CD4-positive, alpha-beta memory T cell (primary cell): ENCODE measurements at places on chromosomes 1 and 21.

GRCh38 chr1:165138960-165139359 lies 217.6 kb downstream of the LMX1A start:
- no peak for DNase-seq

GRCh38 chr1:180501865-180502360 lies 464 bp downstream of the ACBD6 start:
- DNase-seq: no peak

DNA sequence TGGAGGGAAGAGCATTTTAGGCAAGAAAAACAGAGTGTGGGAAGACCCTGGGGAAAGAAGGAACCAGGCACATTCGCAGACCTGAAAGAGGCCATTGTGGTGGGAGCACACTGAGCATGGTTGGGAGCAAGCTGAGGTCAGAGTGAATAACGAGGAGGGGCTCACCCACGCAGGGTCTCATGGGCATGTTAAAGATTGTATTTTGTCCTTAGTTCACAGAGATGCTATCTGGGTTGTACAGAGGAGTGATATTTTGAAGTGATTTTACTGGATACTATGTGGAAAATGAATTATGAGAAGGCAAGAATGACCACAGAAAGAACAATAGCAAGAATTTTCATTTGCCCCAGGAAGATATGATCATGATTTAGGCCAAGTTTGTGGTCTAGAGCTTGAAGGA lies 578.3 kb upstream of the NR5A2 start:
- DNase-seq: no peak

- no peak for DNase-seq
These were observed 40.7 kb upstream of the VASH2 start for GRCh38 chr1:212909652-212910063.

DNA sequence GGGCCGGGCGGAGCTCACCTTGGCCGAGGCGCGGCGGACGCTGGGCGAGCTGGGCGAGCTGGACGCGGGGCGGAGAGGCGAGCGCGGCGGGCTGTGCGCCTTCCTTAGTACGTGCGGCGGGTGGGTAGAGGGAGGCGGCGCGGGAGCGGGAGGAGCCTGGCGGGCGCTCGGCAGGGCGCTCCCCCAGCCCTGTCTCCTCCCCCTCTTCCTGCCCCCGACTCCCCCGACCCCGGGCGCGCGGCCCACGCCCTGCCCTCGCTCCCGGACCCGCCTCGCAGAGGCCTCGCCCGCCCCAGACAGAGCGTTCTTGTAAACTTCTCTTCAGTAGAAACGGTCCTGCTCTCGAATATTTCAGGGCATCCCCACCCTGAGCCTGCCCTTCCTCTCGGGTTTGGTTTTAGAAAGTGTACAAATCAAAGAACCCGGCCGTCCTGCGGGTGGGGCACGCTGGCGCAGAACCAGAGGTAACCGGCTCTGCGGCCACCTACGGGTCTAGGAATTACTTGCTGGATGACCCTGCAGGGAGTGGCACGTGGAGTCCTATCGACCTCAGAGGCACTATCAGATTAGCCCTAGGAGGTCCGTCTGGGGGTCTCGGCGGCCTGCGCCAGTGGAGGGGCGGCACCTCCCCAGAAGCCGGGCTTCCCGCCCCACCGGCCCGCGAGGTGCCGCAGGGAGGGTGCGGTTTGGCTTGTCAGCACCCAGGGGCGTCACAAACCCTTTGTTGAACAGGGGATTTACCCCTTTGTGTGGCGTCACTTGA lies at the start of gene S100A10:
TSS of gene S100A10 (minus strand) at position 126 of the 763 bp plus-strand sequence. CDS start 7,629 bp downstream, outside the sequence.
- peak; percentile 84 for DNase-seq

DNA sequence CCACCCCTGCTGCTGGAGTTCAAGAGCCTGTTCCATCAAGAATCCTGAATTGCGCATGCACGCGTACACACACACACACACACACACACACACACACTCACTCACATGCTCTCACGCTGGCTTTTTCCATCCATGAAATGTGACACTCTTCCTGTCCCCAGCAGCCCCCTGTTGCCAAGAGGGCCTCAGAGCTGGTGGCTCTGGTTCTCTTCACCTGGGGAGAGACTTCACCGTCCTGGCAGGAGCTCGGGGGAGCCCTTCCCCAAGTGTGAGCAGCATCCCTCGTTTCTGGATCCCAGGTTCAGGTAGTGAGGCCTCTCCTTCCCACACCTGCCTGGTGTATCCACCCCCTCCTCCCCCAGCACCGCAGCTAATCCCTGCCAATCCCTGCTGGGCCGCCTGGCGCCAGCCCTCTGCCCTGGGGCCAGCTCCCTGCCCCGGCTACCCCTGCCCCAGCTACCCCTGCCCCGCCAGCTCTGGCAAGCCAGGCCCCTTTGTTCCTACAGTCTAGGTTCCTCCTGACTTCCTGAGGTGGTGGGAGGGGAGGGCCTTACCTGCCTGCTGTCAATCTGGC lies 9.9 kb downstream of the PLOD1 start:
- no peak for DNase-seq

DNA sequence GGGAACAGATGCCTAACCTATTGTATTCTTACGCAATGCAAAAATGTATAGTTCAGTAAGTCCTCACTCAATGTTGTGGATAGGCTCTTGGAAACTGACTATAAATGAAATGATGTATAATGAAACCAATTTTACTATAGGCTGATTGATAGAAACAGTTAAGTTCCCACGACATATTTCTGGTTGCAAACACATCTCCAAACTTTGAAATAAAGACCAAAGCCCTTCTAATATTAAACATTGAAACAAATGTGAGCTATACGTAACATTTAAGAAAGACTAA lies 29.1 kb downstream of the MAP3K21 start:
- DNase-seq: no peak

DNA sequence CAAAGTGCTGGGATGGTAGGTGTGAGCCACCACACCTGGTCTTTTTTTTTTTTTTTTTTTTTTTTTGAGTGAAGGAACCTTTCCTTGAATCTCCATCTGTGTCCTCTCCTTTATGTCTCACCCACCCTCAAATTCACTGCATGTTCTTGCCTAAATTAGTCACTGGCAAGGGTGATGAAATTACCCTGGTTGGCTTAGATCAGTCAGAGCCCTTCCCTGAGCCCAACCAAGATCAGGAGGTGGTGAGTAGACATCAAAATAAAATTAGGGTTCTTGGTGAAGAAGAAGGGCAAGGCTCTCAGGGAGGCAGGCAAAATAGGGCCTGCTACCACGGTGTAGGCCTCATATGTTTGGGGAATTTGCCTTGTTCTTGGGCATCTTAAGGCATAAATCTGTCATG lies 5.3 kb upstream of the TNN start:
- no peak for DNase-seq

DNA sequence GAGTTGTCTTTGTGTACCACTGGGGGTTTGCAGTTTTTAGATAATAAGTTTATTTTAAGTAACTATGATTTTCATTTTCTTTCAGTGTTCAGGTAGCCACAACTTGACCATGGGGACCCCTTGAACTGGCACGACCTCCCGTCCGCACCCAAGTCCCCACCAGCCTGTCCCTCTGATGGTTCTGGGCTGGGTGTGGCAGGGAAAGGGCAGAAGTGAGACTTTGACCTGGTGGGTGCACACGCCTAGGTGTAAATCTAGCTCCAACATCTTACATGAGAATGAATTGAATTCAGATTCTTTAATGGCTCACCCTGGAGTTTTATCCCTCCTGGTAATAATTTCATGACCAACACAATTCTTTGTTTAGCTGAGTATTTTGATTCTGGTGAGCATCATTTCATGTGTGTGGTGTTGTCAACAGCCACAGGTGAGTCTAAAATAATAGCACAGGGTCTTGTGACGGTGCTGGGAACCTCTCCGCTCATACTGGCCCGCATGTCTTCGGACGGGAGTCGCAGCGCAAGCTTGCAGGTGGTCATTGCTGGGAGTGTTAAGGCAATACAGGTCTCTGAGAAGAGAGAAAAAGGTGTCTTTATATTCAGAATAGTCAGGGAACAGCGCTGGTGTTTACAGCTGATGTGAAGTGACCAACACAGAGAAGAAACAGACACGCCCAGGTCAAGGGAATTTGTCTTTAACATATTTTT lies 50.8 kb upstream of the POFUT2 start:
- DNase-seq: no peak

- DNase-seq: no peak
These were observed 36.1 kb downstream of the FGGY start for GRCh38 chr1:59332983-59333382.

- no peak for DNase-seq
These were observed 121.3 kb downstream of the SEC16B start for GRCh38 chr1:177848577-177848976.

- no peak for DNase-seq
These were observed 192.9 kb upstream of the PTGFR start for GRCh38 chr1:78297836-78298235.

DNA sequence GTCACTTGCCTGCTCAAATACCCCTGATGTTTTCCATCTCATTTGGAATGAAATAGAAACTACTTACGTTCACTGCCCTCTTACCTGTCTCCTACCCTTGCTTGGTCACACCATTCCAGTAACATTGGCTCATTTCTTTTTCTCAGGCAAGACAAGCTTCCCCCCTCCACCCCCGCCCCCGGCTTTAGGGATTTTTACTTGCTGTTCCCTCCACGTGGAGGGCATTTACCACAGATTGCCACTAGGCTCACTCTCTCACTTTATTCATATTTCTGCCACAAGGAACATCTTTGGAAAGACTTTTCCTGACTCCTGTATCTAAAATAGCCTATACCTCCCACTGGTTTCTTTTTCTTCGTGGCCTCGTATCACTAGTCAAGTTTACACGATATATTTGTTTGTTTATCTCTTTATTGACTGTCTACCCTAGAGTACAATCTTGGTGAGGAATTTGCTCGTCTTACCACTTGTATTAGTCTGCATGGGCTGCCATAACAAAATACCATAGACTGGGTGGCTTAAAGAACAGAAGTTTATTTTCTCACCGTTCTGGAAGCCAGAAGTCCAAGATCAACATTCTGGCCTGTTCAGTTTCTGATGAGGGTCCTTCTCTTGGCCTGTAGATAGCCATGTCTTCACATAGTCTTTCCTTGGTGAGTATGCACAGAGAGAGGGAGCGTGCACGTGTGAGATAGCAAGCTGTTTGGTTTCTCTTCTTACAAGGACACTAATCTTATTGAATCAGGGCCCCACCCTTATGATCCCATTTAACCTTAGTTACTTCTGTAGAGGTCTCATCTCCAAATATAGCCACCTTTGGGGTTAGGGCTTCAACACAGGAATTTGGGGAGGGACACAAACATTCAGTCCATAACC lies 126.2 kb downstream of the NRDC start:
- no peak for DNase-seq

DNA sequence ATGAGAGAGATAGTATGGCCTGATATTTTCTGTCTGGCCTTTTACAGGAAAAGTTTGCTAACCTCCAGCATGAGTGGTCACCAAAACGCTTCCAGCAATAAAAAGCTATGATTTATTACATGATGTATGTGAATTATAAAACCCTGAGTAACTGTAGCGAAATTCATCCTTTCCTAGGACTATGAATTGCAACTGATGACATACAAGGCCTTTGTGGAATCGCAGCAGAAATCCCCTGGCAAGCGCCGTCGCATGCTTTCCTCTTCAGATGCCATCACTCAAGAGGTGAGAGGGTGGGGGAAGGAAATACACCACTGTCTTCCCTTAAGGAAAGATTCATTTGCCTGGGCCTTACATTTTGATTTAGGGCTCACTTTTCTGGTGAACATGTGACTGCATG lies 117.9 kb downstream of the MACF1 start:
- no peak for DNase-seq

DNA sequence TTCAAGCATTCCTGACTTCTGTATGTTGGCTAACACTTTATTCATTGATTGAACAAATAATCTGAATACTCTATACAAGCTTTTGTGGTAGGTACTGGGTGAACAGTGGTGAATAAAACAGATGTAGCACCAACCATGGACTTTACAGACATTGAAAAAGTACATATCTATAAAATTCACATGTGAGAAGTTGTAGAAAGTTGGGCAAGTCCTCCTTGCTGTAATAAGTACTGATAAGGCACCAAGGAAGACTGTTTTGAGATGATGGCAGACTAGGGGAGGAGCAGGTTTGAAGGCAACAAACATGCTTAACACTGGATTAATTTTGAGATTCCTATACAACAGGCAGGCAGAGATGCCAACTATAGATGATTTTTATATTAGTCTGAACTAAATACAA lies 42.4 kb downstream of the RNF2 start:
- no peak for DNase-seq

- DNase-seq: no peak
These were observed 43.2 kb upstream of the VAMP3 start for GRCh38 chr1:7727809-7728471.

DNA sequence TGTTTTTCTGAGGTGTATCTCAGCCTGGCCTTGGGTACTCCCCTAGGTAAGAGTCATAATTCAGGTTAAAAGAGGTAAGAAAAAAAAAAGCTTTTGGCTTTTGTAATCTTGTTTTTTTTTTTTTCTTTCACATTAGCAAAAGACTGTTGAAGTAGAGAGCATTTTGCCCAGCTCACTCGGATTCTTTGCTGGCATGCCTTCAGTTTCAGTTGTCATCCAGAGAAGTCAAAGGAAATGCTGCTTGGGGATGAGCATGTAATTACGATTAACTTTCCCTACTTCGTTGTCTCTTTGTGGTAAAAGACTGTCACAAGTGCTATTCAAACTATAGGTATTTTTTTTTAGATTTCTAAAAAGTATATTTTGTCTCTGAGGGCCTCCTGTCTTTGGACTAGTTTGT lies 6.3 kb downstream of the BACH1 start:
- DNase-seq: no peak

DNA sequence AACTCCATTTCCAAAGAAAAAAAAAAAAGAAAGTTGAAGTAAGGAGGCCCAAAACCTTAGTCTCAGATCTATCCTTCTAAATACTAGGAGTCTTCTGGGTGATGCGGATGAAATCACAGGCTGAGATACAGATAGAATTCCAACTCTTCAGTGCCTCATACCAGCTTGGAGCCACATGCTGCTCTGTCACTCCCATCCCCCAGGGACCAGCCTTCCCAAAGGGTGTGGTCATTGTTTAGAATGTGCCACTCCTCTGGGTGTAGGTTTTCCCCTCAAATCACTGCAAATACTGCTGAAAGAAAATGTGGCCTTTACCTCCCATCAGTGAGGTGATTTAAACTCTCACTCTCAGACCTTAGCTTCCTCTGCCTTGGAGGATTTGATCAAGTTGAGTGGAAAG lies 112.9 kb downstream of the CDC7 start:
- DNase-seq: no peak

GRCh38 chr1:105317976-105318375 lies 1568.3 kb downstream of the AMY1C start:
- no peak for DNase-seq

DNA sequence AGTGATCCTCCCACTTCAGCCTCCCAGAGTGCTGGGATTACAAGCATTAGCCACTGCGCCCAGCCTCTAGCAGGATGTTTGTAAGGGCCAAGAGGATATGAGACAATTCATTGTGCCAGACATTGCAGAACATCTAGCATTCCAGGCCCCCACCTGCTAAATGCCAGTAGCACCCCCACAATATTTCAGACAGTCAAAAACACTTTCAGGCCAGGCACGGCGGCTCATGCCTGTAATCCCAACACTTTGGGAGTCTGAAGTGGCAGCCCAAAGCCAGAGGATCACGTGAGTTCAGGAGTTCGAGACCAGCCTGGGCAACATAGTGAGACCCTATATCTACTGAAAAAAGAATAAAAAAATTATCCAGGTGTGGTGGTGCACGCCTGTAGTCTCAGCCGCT lies 12.9 kb downstream of the PPIE start:
- DNase-seq: no peak
